Fibroblast of the aortic adventitia (primary cell): ENCODE measurements at places on chromosomes 12 and 14. TPM values are rescaled to one million over a fixed set of nuclear protein-coding genes. Genes with fewer than 3 reads are reported as not detected.

Gene SUDS3
- 29.0 and 36.4 TPM in 2 replicates for total RNA-seq

Gene ZNF84
- total RNA-seq = 25.9 and 26.7 TPM in 2 replicates

Gene PCED1B
- total RNA-seq = 0.27 TPM in 1 of 2 replicates, not detected in the other

Gene GLI1
- total RNA-seq = 1.1 TPM in 1 of 2 replicates, not detected in the other

Gene C12orf76
- total RNA-seq = 10.3 and 11.9 TPM in 2 replicates

Gene ZNF641
- total RNA-seq = 6.3 and 9.9 TPM in 2 replicates

Gene STAB2
- total RNA-seq = 0.08 TPM in 1 of 2 replicates, not detected in the other

Gene TAS2R31
- total RNA-seq = 6.2 and 13.6 TPM in 2 replicates
